Fibroblast of skin of right biceps (primary cell): ENCODE measurements at places on chromosomes 16 and 17.

GRCh38 chr16:4477966-4478365, 1.8 kb downstream of the HMOX2 start:
- DNase-seq: peak; percentile 41

DNA sequence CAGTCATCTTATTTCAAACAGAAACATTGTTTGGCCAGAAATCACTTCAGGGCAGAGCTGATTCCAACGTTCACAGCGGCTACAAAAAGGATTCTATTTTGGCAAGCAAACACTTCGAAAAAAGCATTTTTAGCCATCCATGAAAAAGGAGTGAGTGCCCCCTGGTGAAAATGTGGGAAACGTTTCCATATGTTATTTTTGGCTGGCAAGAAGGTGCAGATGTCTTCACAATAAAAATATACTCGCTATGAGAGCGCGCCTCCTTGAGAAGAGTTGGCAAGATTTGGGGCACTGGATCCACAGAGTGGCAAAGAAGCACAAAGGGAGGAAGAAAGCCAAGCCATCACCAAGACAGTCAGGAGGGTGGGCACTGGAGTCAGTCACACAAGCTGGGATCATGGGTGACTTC, 191.1 kb downstream of the CHD9NB start:
- DNase-seq: peak; percentile 1

DNA sequence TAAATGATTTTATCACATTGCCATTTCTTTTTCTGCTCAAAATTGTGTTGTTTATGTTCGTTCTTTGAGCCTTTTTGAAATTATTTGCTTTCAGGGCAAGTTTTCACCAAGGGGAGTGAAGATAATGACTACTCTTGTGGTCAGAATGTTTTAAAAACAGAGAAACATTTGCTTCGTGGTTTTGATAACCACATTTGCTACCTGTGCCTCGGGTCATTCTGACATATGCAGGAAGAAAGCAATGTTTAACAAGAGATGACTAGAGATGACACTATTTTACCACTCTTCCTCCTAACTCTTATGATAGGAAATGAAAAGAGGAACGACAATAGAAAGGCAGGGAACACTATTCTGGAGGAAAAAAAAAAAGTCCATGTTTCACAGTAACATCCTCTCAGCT, 1496.5 kb upstream of the GOT2 start:
- peak; percentile 4 for DNase-seq

GRCh38 chr16:58509256-58510096, 5.8 kb upstream of the SETD6 start:
- DNase-seq: no peak

GRCh38 chr17:29051731-29052130, 8.8 kb downstream of the PIPOX start:
- DNase-seq: no peak

- DNase-seq: peak; percentile 28
Measured at GRCh38 chr17:64063766-64064224, 43.4 kb upstream of the ICAM2 start.

DNA sequence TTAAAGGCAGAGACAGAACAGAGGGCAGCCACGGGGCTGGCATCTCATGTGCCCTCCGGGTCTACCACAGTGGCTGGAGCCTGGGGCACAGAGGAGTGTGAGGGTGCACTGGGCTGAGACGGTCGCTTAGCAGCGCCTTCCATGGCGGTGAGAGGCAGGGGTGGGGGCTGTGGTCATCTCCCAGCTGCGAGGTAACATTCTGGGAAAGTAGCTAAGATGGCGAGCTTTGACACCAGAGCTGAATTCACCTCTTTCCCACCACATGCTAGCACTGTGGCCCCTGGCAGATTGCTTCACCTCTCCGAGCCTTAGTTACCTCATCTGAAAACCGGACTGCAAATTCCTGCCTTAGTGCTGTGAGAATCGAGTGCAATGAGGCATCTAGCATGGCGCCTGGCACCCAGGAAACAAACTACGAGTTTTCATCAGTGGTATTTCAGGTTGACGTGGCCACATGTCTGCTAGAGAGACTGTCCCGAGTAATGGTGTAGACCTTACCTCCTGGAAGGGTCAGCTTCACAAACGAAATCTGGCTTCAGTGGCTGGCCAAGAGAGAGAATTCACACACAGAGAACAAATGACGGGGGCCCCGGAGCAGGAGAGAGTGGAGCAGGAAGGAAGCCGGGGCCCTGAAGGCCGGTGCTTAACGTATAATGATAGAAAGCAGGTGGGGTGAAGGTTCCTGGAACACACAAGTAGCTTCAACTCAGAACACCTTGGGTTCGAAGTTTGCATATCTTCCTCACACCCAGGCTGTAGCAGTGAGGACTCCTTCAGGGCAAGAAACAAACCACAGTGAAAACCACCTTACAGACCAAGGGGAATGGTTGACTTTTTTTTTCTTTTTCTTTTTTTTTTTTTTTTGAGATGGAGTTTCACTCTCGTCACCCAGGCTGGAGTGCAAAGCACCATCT, 63.9 kb upstream of the RPH3AL start:
- DNase-seq: no peak

- DNase-seq: no peak
Measured at GRCh38 chr16:84746875-84747274, 47.1 kb downstream of the USP10 start.

- DNase-seq: no peak
Measured at GRCh38 chr16:72199761-72200337, 27.9 kb upstream of the PMFBP1 start.

- peak; percentile 42 for DNase-seq
Measured at GRCh38 chr17:75652934-75653549, 13.9 kb downstream of the RECQL5 start.

DNA sequence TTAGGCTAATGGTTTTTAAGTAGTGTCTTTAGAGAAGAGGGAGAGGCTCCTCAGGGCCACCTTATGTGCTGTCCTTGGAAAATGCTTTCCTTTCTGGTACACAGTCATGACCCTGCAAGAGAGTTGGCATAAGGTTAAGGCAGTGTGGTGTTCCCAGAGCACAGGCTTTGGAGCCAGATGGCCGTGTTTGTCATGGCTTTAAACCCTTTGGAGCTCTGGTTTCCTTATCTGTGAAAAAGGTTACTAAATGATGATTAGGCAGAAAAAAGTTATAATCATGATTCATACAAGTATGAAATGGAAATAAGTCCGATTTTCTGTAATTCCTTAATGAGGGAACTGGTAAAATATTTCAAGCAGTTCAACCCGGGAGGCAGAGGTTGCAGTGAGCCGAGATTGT, 13.2 kb downstream of the UTP4 start:
- DNase-seq: no peak

- DNase-seq: peak; percentile 72
Measured at GRCh38 chr17:42116705-42117396, 4.3 kb downstream of the KAT2A start.

DNA sequence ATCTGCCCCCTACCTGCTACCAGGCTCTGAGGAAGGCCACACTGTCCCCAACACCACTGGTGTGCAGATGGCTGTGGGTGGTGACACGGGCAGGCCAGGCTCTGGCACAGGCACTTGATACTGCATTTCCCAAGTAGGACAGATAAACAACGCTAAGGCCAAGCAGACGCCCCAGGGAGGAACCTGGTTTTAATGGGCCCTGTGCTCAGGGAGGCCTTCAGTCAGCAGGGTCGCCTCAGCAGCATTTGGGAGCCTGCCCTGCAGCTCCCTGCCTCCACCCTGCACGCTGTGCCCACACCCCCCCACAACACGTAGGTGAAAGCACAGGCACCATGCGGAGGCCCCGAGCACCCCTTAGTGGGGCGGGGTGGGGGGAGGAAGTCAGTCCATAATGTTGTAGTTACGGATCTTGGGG, 3.3 kb upstream of the FASN start:
- no peak for DNase-seq

GRCh38 chr17:55898195-55898594, 147.3 kb downstream of the PCTP start:
- no peak for DNase-seq

DNA sequence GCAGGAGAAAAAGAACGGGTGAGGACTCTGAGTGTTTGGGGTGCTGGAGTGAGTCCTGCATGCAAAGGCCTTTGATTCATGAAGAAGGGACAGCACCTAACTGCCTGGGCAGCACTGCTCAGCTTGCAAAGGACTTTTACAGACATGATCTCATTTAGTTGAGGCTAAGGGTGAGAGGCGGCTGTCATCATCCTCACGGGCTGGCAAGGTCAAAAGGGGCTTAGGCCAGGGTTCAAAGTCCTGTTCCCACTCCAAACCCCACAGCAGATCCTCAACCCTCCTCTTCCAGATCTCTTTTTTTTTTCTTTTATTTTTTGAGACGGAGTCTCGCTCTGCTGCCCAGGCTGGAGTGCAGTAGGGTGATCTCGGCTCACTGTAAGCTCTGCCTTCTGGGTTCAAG, 4.8 kb downstream of the RHBDF2 start:
- no peak for DNase-seq

- no peak for DNase-seq
Measured at GRCh38 chr17:10357768-10358167, 15.0 kb downstream of the MYH13 start.

GRCh38 chr17:44595216-44595775, 38.0 kb downstream of the FZD2 start:
- DNase-seq: no peak

- DNase-seq: peak; percentile 89
Measured at GRCh38 chr17:81480140-81481072, 32.2 kb downstream of the ACTG1 start.

- no peak for DNase-seq
Measured at GRCh38 chr17:74712301-74712700, 422 bp downstream of the CD300LF start.

DNA sequence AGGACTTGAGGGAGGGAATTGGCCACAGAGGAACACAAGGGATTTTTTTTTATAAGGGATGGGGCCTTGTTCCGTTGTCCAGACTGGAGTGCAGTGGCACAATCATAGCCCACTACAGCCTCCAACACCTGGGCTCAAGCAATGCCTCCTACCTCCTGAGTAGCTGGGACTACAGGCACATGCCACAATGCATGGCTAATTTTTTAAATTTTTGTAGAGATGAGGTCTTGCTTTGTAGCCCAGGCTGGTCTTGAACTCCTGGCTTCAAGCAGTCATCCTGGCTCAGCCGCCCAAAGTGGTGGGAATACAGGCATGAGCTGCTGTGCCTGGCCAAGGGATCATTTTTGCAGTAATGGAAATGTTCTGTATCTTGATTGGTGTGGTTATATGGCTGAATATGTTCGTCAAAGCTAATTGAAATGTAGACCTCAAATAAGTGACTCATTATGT, 56.9 kb downstream of the VMP1 start:
- peak; percentile 86 for DNase-seq

GRCh38 chr17:28425206-28425605, 19.2 kb upstream of the SLC46A1 start:
- DNase-seq: no peak

DNA sequence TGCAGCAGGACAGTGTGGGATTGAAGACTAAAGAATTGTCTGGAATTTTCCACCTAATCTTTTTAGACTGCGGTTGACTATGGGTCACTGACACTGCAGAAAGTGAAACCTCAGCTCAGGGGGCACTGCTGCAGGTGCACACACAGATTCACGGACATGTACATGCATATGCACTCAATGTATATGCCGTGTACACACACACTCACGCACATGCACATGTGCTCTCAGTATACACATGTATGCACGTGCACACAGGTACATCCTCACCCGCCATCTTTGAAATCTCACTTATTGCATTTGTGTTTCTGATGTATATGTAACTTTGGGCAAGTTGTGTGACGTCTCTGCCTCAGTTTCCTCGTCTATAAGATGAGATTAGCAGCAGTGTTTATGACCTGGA, 27.3 kb downstream of the CMIP start:
- no peak for DNase-seq

GRCh38 chr16:17836868-17837602, 366.3 kb upstream of the XYLT1 start:
- DNase-seq: peak; percentile 99

GRCh38 chr16:82281544-82281943, 111.5 kb upstream of the MPHOSPH6 start:
- no peak for DNase-seq

DNA sequence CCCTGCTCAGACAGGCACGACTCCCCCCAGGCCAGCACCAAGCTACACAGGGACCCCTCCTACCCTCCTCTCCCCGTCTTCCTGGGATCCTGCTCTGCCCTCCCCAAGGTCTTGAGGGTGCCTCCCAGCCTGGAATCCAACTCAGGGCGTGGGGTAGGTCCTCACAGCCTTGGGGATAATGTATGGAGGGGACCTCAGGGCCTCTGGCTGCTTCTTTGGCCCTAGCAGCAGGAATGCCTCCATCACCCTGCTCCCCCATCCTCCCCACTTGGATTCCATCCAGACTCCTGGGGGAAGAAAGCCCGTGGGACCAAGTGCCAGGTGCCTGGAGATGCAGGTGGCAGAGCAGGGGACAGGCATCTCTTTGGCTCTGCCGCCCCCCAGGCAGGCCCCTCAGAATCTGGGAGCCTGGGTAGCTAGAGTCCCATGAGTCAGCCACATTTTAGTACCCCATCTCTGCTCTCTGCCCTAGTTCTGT, 10.7 kb upstream of the STAC2 start:
- no peak for DNase-seq

DNA sequence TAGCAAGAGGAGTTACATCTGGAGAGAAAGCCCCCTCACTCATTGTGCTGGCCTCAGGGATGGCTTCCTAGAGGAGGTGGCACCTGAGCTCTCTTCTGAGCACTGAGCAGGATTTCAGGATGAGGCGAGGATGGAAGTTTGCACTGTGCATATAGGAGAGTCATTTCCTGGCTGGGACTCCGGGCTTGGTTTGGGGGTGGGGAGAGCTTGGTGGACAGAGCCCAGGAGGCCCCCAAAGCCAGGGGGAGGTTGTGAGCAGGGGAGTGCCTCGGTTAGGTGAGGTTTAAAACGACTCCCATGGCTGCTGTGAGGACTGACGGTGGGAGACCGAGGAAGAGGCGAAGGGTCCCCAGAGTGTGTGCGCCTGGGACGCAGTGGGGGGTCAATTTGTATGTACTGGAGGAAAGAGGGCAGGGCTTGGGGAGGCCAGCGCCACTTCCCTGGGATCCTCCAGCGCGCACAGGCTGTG, 1.2 kb downstream of the CAMKK1 start:
- peak; percentile 46 for DNase-seq

DNA sequence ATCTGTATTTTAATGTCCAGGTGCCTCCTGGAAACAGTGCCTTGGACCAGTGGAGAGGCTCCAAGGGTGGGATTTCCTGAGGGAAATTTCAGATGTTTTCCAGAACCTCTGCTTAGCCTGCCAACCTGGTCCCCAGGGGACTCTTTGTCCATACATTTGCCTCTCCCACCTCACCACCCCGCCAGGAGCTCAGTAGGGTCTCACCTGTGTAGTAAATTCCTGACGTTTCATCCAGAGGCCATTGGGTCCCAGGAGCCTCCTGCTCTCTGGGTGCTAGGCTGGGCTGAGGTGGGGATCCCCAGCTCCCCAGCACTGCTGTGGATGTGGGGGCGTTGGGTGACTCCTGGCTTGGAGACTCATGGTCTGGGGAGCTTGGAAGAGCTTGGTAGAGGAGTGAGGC, 2.7 kb downstream of the NLRP1 start:
- no peak for DNase-seq

DNA sequence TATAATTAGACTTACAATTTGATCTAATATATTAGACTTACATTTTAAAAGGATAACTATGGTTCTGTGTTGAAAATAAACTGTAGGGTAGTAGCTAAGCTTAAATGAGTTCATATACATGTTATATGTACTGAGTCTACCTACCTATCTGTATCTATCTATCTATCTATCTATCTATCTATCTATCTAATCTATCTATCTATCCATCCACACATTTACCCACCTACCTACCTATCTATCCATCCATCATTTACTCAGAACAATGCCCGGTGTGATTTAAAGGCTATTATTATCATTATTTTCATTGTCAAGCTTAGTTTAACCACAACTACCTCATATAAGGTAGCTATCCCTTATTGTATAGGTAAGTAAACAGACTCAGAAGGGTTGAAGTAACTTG, 7.0 kb downstream of the KRT10 start:
- DNase-seq: no peak
